ENCODE measurements at places on chromosomes 4 and X.

- no peak for ATAC-seq
Observed at GRCh38 chr4:125352521-125352920, 37.8 kb downstream of the FAT4 start.

GRCh38 chr4:153156263-153156662 lies 48.0 kb upstream of the TRIM2 start:
- no peak for ATAC-seq

DNA sequence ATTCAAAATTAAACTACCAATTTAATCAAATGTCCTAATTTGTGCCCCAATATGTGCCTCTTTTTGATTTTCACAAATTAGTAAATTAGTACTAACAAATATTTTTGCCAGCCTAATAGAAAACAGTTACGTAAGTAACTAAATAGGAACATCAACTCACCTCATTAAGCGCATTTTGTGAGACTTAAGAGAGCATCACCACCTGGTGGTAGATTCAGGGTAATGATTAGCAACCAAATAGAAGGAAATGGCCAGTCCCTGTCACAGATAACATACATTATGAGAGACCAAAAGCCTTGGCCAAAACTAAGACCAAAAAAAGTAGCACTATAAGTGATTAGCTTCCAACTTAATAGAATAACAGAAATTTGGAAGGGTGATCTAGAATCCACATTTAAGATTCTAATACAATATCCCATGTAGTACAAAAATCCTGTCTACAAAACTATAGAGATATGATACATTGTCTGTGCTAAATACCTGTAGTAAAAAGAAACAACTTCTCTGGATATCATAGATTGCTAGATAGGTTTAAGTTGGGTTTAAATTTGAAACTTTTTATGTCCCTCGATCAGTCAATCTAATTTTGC lies 46.7 kb downstream of the C4orf46 start:
- ATAC-seq = peak; percentile 54

GRCh38 chr4:47002580-47002979 lies 9.2 kb upstream of the GABRA4 start:
- no peak for ATAC-seq

DNA sequence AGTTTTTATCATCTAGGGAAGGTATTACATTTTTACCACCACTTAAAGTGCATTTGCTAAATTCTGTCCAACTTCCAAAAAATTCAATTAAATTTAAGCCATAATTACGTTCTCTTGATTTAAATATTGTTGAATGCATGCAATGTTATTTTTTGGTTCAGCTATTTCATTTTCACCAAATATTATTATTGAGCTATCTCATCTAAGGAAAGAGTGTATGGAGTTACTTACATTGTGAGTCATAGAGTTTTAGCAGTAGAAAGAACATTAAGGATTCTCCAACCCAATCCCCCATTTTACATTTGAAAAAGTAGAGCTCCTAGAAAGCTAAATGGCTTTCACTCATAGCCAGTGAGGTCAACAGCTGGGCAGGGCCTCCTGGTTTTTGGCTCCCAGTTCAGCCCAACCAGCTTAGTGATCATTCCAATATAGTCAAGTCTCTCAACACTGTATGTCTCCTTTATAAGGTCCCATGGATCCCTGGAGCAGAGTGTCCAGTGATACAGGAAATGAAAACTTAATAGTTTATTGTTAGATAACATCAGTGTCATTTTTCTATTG lies 60.5 kb downstream of the NDNF start:
- ATAC-seq = no peak

DNA sequence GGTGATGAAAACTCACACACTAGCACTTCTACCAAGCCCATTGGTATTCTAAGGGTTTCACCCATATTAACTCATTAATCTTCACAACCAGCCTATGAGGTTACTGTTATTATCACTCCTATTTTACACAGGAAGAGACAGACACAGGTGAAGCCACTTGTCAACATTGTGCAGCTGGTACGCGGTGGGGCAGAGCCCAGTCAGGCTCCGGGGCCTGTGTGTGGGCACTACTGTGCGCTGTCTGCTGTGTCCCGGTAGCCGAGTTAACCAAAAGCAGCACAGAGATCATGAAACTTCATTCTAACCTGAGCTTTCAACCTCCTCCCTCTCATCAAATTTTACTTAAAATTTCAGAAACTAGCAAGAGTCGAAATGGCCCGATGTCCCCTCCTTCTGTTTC lies 111.3 kb downstream of the PHKA2 start:
- ATAC-seq = no peak

- no peak for ATAC-seq
Observed at GRCh38 chrX:48927123-48927522, 8.3 kb upstream of the PIM2 start.

- ATAC-seq = no peak
Observed at GRCh38 chrX:134933911-134934310, 56.9 kb upstream of the SMIM10 start.

- no peak for ATAC-seq
Observed at GRCh38 chr4:46505131-46505530, 115.2 kb upstream of the GABRA2 start.

- no peak for ATAC-seq
Observed at GRCh38 chrX:107856289-107856688, 30.6 kb downstream of the MID2 start.

DNA sequence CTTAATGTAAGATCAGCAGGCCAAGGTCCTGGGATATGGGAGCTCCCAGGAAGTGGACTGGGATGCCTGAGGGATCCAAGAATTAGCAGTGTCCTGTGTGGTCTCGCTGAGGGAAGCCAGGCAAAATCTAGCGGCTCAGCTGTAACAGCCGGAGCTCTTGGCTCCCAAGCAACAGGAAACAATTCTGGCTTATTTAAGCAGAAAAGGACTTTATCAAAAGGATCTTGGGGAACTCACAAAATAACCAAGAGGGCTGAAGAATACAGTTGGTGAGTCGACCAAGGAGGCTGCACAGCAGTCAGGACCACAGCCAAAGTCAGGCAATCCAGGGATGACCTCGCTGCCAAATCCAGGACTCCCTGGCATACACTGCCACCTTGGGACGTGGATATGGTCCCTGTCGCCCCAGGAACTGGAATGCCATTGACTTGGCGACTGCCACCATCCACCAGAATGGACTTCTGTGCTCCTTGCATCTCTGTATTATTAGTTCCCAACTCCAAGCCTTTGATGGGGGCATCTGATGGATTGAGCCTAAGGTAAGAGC lies 165.3 kb upstream of the BCOR start:
- no peak for ATAC-seq

GRCh38 chr4:118816538-118817177 lies 19.3 kb downstream of the SEC24D start:
- ATAC-seq = no peak

DNA sequence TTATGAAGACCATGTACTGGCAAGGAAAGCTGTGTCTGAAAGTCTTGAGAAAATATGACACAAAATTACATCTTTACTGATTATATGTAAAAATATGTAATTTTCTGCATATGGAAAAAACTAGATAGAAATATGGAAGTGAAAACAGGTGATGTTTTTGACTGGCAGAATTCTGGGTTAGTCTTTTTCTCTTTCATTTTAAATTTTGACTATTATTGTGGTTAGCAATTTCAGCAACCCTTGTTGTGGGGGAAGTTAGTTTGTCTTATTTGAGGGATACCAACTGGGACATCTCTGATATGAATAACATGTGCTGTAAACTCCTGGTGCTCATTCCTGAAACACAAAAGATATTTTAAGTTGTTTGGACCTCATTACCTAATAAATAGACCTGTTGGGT lies 49.9 kb upstream of the CPEB2 start:
- no peak for ATAC-seq

- no peak for ATAC-seq
Observed at GRCh38 chr4:54074381-54074780, 10.0 kb upstream of the CHIC2 start.

- ATAC-seq = no peak
Observed at GRCh38 chr4:72513227-72513626, 55.8 kb downstream of the ADAMTS3 start.

DNA sequence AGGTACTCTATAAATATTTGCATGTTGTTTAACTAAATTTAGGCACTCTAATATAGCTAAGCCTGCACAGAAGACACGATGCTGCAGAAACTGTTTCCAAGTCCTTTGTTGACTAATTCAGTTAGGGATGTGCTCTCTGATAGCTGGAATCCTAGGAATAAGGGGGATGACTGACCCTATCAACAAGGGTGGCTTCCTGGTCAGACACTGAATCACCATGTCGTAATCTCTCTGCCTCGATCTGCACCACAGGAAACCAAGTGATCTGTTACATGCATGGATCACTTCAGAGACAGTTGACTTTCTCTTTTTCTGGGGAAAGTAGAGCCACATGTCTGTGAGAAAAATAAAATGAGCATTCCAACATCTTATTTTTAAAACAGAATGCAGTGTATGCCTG lies 169.1 kb downstream of the GUCY2F start:
- ATAC-seq = no peak

DNA sequence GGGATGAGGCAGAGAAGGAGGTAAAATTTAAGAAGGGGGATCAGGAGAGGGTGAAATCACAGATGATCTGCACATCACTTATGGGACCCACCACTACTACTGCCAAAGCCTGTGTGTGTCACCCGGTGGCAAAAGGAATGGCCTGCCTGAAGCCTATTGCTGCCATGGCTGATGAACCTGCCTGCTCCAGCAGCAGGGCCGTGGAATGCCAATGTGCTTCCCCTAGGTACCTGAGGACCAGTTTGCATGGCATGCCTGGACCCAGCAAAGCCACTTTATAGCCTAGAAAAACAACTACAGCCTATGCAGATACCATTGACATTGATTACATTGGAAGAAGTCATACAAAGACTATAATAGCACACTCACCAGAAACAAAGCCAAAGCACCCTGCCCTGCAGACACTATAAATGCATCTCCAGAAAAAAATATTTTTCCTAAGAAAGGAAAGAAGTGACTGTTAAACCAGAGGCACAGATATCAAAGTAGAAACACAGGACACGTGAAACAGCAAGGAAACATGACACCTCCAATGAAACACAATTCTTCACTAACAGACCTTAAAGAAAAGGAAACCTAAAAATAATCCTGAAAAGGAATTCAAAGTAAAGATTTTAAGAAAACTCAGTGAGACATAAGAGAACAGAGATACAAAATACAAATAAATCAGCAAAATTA lies 680.7 kb upstream of the GRID2 start:
- no peak for ATAC-seq

DNA sequence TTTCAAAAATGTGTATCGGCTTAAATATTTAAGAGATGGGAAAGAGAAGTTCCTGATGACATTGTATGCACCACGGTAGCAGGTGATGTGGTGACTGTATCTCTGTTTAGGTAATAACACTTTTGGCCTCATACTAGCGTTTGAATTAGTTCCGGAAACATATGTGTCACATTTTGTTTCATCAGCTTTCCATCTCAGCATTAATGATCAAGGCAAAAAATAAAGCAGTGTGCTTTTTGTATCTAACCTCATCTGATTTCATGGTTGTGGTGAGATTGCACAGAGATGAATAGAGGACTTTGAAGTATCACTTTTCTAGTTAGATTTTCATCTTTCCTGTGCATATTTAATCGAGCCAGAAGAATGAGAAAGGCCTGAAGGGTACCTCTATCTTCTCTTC lies 206.4 kb upstream of the SPRY1 start:
- no peak for ATAC-seq

DNA sequence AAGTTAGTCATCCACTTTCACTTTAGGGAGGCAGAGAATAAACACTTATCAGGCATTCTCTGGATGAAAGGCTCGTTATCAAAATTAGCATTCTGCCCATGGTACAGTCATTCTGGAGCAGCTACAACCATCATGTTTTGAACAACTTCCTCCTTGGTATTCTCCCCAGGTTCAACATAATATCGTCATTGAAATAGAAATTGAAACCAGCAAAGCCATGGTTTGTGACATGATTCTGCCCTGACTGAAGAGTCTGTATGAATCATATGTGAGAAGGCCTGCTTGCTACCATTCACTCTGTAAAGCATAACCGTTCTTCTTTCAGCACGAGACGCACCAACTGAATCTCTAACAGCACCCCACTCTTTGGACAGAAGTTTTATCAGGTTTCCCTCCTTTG lies 127.5 kb upstream of the RADX start:
- ATAC-seq = no peak

- peak; percentile 66 for ATAC-seq
Observed at GRCh38 chr4:169566021-169566818, 46.2 kb downstream of the NEK1 start.

- no peak for ATAC-seq
Observed at GRCh38 chr4:186887752-186888151, 164.1 kb upstream of the FAT1 start.
